GM12891 (cell line): ENCODE measurements at places on chromosomes 6 and 20.

DNA sequence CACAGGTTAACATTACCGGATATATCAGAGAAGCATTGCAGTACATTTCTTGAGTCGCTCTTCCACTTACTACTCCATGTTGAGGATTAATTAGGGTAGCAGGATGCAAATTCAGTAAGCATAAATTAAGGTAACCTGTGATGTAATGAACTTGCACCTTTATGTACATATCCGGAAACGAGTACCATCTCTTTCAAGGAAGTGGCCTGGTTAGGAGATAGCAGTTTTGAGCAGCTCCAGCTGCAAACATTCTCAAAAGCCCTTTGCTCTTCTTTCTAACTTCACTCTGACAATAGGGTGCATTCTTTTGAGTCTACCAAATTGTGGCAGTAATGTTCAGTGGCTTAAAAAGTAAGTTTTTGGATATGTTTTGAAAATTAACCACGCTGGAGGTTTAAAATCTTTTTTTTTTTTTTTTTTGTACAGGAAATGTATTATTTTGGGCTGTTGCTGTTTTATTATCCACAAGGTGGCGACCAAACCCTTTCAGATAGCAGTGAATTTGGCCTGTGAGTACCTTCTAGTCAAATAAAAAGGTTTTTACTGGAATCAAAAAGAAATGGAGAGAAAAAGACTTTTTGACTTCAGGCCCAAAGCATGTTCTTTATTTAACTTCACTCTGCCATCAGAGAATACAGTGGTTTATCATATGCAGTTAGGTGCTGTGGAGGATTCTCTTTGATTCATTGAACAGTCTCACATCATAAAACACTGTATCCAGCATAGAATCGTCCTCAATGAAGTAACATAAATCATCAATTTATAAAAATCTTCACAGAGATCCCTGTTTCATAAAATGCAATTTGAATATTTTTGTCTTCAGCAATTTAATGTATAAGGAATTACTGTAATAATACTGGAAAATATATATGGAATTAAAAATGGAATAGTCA is 8.9 kb downstream of the FAM217B start:
- no peak for DNase-seq

DNA sequence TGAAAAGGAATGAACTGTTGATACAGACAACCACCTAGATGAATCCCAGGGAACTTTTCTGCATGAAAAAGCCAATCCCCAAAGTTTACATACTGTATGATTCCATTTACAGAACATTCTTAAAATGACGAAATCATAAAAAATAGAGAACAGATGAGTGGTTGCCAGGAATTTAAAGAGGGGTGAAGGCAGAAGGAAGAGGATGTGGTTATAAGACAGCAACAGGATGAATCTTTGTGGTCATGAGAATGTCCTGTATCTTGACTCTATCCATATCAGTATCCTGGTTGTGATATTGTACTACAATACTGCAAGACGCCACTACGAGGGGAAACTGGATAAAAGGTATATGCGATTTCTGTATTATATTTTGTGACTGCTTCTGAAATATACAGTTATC is 70.1 kb upstream of the EMILIN3 start:
- no peak for DNase-seq

- DNase-seq: no peak
Observed at GRCh38 chr6:28563430-28564095, 37.9 kb downstream of the GPX5 start.

DNA sequence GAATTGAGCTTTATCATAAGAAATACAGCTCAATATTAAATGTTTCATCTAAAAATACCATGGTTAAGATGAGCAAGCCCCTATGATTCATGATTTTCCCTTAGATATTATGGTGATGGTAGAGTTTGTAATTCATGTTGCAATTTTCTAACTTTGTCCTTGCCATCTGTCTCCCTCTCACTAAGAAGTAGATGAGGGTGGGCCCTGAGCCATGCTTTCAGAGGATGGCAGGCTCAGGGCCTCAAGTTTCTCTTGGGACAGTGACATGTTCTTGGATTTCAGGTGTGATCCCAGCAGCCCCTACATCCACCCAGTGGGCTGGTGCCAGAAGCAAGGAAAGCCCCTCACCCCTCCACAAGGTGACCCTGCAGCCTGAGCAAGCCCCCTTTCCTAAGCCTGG is 25.6 kb downstream of the L3MBTL1 start:
- DNase-seq: no peak

DNA sequence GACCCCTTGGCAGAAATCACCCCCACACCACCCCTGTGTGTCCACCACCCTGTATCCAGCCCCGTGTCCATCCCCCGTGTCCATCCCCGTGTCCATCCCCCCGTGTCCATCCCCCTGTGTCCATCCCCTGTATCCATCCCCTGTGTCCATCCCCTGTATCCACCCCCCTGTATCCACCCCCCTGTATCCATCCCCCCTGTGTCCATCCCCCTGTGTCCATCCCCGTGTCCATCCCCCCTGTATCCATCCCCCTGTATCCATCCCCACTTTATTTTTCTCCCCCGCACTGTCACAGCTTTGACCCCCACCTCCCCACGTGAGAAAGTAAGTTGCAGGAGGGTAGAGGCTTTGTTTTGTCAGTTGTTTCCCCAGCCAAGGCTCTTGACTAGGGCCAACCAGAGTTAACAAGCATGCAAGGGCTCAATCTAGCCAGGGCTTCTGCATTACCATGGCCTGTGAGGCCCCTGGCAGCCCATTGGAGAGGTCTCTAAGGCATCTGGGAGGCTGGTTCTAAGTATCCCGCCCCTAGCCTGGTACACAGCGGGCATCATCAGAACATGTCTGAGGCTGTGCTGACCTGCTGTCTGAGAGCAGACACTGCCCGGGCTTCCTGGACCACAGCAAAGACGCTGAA is 18.1 kb upstream of the SIRPA start:
- peak; percentile 95 for DNase-seq

DNA sequence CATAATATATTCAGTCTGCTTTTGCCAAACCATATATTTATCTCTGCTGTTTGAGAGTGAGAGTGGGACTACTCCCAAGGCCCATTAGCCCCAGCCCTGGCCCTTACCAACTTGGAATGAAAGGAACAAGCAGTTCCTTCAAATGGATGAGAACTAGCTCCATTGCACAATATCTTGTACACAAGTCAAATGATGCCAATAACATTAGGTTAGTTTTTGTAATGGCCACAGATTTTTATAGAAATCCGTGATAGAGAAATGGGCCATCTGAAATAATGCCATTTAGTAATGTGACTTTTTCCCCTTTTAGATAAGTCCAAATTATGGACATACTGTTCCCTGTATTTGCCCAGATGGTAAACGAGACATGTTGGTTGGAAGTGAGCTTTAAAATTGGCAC is 117.0 kb downstream of the MAP3K7 start:
- no peak for DNase-seq

- no peak for DNase-seq
Observed at GRCh38 chr6:83138758-83139157, 54.3 kb downstream of the PGM3 start.

- no peak for DNase-seq
Observed at GRCh38 chr20:41714030-41714429, 95.9 kb upstream of the CHD6 start.

- DNase-seq: no peak
Observed at GRCh38 chr6:121879149-121879548, 443.7 kb downstream of the GJA1 start.
